ENCODE measurements at places on chromosomes 3 and 15. TPM values are rescaled to one million over a fixed set of nuclear protein-coding genes. Genes with fewer than 3 reads are reported as not detected.

GOLGA8M gene
- 0.43 TPM for total RNA-seq

DIS3L gene
- total RNA-seq = 21.6 TPM

ACOX2 gene
- total RNA-seq = 5.6 TPM

SLC2A2 gene
- 1.9 TPM for total RNA-seq

CATSPER2 gene
- total RNA-seq = 5.1 TPM

TMCO5A gene
- not detected for total RNA-seq

DNA sequence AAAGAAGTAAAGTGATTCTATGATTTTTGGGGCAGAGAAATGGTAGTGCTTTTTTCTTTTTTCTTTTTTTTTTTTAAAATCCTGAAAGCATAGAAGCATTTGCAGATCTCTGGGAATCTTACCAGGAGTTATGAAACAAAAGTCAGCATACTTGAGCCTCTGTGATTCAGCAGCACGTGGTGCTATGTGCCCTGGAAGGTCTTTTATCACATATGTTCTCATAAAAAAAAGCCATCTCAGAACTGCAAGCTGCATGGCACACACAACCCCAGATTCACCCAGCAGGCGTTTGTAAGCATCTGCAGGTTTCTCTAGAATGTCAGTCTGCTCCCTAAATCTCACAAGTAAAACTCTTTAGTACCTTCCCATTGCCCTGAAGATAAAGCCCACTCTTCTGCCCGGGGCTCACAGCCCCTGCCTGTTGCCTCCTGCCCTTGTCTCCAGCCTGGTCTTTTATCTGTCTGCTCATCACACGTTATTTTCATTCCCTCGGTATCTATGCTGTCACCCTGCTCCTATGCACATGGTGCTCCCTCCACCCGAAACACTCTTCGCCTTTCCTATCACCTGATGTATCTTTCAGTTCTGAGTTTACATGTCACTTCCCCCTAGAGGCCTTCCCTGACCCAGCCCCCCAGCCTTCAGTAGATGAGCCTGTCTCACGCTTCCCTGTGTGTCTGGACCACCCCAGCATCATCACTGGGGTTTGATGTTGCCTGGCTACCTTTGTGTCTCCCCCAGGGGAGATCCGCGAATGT, 72.4 kb downstream of the CHDH start:
- no peak for DNase-seq

- no peak for DNase-seq
Observed at GRCh38 chr3:125110016-125110875, 54.4 kb upstream of the HEG1 start.

GRCh38 chr3:32349184-32349583, 42.5 kb upstream of the CMTM7 start:
- no peak for DNase-seq

DNA sequence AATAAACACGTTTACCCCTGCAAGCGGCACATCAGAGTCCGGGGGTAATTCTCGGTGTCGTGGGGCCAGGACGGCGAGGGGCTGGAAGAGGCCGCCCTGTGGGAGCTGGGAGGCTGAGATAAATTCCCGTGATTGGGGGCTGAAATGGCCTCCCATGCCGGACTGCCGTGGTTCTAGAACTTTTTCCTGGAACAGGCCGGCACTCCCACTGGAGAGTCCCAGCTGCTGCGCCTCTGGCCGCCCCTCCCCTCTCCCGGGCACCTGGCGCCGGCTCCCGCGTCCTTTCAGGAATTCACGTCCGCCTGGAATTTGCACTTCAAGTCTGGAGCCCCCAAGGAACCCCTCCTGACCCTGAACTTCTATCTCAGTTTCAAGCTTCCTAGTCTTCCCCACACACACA, 10.8 kb upstream of the LRRC2 start:
- DNase-seq = no peak

DNA sequence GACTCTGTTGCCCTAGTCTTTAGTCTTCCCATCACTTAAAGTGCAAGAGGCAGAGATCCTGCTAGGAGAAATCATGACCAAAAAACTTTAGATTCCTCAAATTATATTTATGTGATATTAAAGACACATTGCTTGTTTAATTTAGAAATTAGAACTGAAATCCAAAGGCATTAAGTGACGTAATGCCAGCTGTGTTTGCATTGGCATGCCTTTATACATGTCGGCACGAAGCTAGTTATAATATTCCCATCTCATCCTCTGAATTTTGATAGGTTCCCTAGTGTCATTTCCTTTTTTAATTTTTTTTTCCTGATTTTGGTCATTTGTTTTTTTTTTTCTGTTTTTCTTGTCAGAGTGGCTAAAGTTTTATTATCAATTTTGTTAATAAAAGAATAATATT, 203.5 kb upstream of the ZBTB20 start:
- DNase-seq = no peak

GRCh38 chr3:126827121-126827520, 123.1 kb downstream of the CHCHD6 start:
- no peak for DNase-seq

GRCh38 chr3:42229942-42230688, 35.9 kb downstream of the CCK start:
- DNase-seq = no peak

DNA sequence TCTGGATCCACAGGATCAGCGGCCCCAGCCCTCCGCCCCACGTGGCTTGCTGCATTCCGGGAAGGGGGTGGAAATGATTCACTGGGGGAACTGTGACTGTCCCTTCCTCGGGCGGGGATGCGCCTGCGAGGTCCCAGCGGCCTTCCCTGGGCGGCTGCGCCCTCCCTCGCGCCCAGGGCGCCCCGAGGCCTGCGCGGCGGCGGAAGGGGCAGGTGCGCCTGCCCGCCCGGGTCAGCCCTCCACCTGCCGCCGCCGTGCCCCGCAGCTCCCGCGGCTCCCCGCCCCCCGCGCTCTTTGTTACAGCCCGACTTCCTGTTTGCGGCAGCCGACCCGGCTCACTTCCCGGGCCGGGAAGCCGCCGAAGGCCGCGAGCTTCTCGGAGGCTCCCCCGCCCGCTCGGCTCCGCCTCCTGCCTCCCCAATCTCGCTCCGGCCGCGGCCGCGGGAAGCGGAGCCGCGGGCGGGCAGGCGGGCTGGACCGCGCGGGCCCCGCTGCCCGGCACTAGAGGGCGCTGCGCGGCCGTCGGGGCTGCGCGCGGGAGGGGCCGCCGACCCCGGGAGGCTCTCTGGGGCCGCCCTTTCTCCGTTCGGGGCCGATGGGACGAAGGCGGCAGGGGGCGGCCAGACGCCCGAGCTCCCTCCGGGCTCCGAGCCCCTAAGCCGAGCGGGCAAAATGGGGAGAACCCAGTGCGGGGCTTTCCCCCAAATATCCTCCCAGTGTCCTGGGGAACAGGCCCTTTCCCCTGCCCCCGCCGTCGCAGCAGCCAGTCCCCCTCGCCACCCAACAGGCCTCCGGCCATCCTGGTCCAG, 11.5 kb upstream of the CHAC1 start:
- no peak for DNase-seq

DNA sequence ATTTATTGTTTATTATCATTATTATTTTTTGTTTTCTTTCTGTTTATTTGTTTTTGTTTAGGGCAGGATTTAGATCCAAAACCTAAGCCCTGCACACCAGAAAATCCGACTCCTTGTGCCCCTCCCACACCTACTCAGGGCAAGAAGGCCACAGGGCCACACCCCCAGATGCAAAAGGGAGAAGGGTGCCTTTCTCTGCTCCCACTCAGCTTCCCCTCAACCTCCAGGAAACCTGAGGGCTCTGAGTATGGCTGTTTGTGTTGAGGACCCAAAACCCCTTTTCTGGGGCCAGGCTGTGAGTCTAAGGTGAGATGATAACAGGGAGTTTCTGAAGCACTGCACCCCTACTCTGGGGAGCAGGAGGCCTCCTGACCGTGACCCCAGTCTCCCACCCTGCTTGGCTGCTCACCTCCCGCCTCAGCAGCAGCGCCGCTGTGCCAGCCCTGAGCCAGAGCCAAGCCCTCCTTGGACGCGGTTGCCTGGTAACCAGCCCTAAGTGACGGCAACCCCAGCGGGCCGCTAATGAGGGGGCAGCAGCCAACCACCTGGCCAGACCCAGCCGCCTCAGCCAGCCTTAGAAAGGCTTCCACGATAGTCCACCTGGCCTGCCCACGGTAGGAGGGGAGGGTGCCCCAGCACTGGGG, 6.4 kb upstream of the C15orf39 start:
- no peak for DNase-seq

DNA sequence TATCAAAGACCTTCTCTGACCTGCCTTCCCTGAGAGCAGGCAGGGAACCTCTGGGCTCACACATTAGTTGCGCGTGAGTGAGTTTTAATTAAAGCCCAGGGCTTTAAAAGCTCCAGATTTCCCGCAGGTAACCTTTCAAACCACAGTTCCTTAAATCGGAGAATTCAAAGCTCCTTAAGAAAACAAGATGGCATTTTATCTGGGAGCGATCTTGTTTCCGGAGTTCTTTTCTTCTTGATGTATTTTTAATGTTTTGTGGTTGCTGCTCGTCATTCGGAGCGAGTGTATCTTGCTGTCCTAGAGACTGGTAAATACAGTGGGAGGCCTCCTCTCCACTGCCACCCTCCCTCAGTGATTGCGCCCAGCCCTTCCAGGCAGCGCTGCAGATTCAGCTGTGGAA, 284.3 kb downstream of the CLSTN2 start:
- DNase-seq = no peak

GRCh38 chr3:24628523-24629258, 134.0 kb upstream of the THRB start:
- DNase-seq = no peak

All from type B pancreatic cell (in vitro differentiated cells).